ENCODE measurements at places on chromosomes 12 and 14.

- DNase-seq, result no peak
Measured at GRCh38 chr12:75998292-75999063, 33.1 kb downstream of the PHLDA1 start.

DNA sequence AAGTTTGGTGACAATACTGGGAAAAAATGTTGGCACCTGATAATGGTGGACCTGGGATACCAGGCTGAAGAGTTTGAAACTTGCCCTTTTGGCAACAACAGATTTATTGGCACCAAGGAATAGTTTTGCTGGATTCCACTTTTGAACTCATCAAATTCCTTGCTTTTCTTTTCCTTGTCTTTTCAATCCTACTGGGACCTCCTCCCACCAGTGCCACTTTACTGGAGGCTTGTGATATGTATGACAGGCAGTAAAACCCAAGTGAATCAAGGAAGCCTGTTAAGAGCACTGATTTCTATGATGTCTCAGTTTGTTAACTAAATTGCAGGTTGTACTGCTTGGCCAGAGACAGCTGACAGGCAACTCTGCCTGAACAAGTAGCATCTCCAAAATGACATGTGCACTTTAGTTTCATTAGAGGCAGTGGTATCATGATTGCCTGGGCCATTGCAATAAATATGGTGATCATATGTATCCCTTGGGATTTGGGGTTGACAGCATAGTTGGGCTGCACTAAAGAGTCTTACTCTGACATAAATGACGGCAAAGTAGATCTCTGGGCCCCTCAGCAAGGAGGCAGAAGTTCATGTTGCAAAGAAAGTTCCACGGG, 565.4 kb downstream of the DIO2 start:
- DNase-seq, result no peak

DNA sequence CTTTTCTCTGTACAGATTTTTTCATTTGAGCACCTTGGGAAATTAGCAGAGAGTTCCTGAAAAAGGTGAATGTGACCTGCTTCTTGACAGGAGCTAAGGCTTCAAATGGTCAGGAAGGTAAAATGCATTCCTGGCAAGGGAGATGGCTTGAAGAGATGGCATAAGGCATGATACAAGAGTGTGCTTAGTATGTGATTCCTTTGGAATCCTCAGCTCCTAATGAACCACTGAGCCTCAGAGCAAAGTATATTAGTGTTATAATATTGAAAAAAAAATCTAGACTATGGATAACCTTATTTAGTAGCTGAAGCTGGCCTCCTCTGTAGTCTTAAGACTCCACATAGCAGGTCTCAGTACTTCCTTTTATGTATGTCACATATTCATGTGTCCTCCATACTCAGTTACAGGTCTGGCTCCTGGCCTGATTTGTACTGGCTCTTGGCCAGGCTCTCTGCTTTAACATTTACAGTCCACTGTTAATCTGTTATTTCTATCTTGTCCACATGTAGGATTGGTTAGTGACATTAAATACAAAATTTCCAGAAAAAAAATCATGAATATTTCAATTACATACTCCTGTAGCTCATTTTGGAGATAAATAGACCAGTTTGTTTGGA, 17.9 kb downstream of the TOGARAM1 start:
- DNase-seq, result no peak

DNA sequence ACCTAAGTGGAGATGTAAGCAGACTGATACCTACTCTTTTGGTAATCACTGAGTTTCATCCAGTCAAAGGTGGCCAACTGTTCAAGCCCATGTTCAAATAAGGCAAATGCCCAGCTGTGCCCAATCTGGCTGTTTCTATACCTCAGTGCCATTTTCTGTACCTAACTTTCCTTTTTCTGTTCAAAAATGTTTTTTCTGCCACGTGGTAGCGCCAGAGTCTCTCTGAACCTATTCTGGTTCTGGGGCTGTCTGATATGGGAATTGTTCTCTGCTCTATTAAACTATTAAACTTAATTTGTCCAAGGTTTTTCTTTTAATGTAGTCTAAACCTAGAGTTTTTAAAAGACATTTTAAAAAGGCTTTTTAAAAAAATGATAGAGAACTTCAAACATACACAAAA, 391.2 kb downstream of the NOVA1 start:
- no peak for DNase-seq

- no peak for DNase-seq
Measured at GRCh38 chr12:104692557-104693218, 235.9 kb downstream of the CHST11 start.

DNA sequence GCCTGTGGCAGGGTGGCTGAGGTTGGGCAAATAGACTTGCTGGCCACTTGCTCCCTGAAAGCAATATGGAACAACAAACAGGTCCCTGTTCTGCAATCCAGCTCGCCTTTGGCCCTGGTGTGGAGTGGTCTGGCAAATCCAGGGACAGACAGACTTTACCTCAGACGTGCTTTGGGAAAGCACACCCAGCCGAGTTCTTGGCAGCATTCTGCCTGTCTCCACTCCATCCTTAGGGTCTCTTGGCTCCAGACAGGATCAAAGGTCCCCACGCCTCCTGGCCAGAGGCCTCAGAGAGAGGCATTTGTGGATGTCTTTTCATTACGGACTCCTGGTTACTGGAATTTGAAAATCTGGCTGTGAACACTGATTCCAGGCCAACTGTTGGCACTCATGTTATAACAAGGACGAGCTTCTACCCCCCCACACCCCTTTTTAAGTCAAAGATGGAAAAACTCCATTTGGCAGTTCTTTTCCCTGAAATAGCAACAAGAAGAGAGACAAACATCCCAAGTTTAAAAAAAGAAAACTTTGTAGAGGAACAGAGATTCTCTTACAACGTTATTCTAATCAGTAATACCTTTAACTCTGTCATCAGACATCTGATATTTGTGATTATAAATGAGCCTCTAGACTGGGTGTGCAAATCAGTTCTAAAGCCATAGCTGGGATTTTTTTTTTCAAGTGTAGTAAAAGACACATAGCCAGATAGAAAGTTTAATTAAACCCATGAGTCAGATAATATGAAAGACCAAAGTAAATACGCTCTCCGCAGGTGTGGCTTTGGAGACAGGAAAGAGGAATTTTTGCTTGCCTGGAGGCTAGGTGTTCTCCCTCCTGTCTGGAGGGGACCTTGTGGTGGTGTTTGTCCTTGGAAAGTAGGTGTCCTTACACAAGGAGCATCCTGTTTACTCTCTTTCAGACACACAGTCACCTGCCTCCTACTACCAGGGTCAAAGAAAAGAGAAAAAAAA, 60.7 kb downstream of the GALNT8 start:
- no peak for DNase-seq

- no peak for DNase-seq
Measured at GRCh38 chr12:62252576-62252975, 7.6 kb upstream of the USP15 start.

DNA sequence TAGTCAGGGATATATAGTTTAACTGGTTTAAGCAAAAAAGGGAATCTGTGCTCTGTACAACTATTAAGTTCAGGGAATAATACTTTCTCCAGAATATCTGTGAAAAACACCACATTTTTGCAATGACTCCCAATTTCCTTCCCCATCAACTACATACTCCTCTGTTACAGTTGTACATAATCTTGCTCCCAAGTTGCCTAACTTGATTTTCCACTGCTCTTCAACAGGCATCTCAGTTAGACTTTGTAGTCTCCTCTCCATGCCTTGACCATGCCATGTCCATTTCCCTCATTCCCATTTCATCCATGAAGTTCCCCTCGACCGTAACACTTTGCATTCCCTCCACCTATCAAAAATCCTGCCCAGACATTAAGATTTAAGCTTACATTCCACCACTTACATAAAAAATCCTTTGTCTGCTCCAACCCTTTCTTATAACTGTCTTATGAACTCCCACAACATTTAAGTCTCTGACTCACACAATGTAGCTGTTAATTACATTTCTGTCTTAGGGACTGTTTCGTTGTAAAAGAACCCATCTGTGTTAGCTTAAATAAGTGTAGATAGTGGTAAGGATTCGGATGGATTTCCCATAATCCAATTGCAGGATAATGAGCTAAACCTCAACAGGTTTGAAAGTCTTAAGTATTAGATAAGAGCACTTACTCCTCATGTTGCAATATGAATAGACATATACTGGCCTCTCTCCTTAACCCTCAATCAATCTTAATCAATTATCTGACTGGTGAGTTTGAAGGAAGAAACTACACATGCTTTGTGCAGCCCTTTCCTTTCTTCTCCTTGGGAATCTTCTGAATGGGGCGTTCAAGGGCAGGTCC, 156.5 kb downstream of the PAWR start:
- DNase-seq, result peak; percentile 36

DNA sequence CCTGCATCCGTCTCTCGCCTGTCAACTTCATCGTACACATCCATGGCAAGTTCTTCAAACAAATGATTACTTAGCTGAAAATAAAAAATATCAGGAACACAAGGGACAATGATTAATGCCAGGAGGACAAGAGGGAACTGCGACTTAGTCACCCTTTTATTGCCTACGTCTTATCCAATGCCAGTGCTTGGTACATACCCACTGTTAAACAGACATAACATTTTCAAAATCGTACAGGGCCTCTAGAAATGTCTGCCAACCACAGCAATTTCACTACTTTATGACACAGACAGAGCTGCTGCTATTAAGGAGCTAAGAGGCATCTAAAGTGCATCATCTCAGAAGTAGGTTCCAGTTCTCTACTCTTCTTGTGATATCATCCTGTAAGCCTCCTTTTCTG, 34.6 kb downstream of the GIT2 start:
- DNase-seq, result no peak

- no peak for DNase-seq
Measured at GRCh38 chr12:107119091-107119490, 25.7 kb upstream of the CRY1 start.

GRCh38 chr14:100777366-100777817, 48.5 kb upstream of the MEG3 start:
- DNase-seq, result no peak

DNA sequence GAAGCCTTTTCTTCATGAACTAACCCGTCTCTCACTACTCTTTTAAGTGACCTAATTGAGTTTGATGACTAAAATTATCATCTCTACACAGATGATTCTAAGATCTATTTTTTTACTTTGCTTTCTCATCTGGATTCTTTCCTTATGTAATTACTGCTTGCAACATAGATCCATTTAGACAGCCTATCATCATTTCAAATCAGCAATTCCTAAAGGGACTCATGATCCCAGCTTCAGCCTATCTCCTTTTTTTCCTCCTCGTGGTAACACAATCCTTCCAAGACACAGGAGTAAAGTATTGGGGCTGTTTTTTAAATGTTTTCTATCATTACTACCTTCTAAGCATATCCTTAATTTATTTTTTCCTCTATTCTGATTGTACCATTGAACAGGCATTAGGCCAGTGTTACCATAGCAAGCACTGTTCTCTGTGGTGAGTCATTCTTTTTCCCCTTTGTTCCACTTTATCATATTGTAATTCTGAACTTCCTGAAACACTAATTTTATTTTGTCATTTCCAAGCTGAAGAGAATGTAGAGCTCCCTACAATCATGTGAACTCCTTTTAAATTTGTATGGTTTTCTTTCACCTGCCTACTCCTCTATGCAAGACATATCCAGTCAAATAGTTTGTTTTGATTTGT, 190.4 kb upstream of the FAR2 start:
- DNase-seq, result no peak

DNA sequence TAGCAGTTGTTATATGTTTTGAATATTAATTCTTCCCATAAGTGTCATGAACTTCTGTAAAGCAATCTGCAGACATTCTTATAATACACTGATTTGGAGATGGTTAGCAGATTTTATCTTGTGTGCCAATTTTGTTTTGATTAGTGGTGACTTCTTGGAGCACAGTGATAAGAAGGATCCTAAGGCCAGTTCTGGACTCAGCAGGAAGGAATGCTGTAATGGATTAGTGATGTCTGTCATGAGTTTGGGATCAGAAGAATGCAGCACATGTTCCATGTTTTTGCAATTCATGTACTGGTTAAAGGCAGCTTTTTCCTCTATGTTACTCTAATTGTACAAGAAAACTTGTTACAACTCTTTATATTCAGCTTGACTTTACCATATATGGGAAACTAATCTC, 91.5 kb downstream of the UNC79 start:
- DNase-seq, result no peak

GRCh38 chr14:96489327-96489726, 12.9 kb upstream of the PAPOLA start:
- no peak for DNase-seq

- DNase-seq, result no peak
Measured at GRCh38 chr14:72554994-72555608, 338.8 kb downstream of the DPF3 start.

GRCh38 chr12:113997365-113997764, 31.2 kb upstream of the RBM19 start:
- DNase-seq, result no peak

GRCh38 chr12:41739066-41739465, 405.6 kb downstream of the GXYLT1 start:
- peak; percentile 15 for DNase-seq

GRCh38 chr12:49665384-49665783, 41.8 kb downstream of the FMNL3 start:
- no peak for DNase-seq

DNA sequence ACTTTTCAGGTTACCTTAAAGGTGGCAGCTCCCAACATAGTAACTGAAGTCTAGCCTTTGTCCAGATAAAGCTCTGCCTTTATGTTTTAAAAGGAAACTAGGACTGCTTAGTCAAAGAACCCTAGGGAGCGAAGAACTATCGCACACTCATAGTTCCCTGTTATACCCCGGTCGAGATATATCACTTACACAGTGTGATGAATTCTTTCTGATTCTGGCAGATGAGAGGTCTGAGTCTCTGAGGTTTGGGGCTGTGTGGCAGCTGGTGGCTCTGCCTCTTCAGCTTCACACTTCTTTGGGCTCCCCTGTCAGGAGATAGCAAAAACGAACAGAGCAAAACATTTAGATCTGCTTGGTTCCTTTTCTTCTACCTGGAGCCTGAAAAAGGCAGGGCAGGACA, 17.0 kb downstream of the ACIN1 start:
- DNase-seq, result no peak

DNA sequence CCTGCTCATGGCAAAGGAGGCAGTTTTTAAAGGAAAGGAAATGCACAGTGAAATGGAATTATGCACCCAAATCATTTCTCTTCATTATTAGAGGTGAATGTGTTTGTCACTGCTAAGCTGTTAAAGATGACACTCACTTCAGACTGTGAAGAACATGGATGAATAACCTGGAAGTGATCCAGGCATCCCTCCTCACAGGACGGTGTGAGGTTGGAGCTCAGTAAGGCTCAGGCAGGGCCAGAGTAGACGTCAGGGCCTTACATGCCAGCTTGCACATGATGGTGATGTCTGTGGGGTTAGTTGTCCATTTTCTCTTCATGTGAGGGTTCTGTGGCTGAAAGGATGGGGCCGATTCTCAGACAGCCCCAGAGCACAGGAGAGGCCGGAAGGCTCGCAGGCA, 273.1 kb downstream of the PCNX1 start:
- no peak for DNase-seq

GRCh38 chr12:28645891-28646290, 455.6 kb downstream of the CCDC91 start:
- no peak for DNase-seq

DNA sequence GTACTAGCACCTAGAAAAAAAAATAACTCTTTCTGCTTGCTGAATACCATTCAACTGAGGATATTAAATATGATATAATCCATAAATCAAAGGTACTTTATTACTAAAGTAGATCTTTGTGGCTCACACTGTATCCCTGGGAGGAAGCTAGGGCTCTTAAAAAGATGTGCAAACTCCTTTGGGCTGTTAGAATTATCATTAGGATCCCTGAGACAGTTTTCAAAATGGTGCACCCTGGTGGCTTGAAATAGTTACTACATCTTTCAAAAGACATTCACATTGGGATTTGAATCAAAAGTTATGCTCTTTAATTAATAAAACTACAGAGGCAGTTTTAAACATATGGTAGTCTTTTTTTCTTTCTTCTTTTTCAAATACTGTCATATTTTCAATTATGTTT, 228.5 kb upstream of the G2E3 start:
- DNase-seq, result no peak

- DNase-seq, result no peak
Measured at GRCh38 chr14:24607081-24607480, 2.4 kb downstream of the GZMH start.
